T-helper 17 cell (primary cell): ENCODE measurements at places on chromosomes 1 and 21.

GRCh38 chr1:219798283-219799030 is 129.9 kb downstream of the SLC30A10 start:
- no peak for DNase-seq

DNA sequence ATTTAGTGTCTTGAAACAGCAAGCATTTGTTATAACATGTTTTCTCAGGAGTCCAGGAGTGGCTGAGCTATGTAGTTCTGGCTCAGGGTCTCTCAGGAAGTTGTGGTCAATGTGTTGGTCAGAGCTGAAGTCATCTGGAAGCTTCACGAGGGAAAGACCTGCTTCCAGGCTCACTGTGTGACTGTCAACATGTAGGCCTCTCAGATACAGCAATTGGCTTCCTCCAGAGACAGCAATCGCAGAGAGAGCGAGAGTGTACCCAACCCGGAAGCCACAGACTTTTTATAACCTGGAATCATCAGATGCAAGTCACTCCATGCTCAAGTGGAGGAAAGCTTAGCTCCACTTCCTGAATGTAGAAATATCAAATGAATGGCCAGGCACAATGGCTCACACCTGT is 40.9 kb downstream of the TNFRSF9 start:
- no peak for DNase-seq

DNA sequence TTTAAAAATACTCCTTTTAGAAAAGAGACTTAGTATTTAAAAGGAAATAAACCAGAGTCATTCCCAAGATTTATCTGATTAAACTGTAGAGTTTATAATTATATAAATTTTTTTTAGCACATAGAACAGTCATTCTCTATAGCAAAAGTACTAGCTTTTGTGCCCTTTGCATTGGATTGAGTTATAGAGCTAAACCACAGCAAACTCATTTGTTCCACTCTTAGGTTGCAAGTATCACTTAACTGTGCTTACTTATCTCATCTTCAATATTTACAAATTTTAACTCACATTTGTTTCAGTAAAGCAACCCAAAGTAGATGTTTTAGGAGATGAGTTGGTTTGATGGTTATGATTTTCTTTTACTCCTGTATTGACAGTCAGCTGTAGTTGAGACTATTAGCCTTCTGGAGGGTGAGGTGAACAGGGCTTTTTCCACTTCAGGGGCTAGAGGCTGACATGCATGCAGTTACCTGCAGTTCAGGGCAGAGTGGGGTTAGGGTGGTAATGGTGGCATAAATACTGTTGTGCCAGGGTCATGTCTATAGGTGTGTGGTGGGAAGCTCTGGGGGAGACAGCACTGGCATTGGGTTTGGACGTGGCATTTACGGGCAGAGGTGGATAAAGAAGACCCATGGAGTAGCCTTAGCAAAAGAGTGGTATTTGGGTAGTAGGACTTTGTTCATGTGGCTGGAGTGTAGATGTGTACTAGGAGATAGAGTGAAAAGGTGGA is 42.1 kb downstream of the DYRK1A start:
- no peak for DNase-seq

- no peak for DNase-seq
Measured at GRCh38 chr1:165842023-165842670, 14.7 kb downstream of the UCK2 start.

- DNase-seq, result no peak
Measured at GRCh38 chr1:59455206-59455605, 158.3 kb downstream of the FGGY start.

DNA sequence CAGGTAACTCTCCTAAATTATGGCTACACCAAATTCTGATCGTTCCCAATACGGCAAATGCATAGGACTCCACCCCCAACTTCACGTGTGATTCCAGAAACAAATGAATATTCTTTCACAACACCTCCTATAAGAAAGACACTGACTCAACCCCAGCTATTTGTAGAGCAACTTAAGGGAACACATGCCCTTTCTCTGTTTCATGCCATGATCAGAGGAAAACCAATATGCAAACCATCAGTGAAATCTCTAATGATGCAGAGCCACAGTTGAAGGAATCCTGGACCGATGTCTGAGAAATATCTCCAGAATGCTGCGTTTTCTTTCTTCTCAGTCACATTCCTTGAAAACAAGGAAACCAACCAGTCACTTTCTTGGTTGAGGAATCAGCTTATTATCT is 164.2 kb upstream of the PTBP2 start:
- no peak for DNase-seq

DNA sequence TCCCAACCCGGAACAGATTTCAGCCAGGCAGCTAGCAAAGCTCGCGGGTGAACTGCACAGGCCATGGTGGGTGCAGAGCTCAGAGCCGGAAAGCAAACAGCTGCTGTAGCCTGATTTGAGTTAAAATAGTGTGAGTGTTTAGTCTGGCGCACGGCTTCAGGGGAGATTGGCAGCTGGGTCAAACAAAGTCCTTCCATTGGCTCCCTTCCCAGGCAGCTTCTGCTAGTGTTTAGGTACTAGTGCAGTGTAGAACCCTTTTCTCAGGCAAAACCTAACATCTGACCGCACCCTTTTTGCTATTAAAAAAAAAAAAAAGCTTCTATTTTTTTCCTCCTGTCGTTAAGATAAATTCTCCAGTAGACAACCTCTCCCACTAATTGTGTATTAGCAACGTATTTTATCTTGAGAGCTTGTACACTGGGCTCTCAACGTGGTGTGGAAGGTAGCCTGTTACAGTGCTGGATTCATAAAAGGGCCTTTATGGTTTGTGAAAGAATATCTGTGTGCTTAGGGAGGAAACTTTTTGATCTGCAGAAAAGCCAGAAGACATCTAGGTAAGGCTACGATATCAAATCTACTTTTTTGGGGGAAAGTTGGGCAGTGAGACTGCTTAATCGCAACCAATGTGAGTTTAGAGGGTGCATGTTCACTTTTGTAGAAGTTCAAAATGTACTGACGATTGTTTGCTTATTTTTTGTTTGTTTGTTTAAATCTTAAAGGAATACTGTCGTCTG is 689.6 kb downstream of the USP25 start:
- DNase-seq, result no peak

- no peak for DNase-seq
Measured at GRCh38 chr21:17848228-17848627, 29.1 kb upstream of the C21orf91 start.

DNA sequence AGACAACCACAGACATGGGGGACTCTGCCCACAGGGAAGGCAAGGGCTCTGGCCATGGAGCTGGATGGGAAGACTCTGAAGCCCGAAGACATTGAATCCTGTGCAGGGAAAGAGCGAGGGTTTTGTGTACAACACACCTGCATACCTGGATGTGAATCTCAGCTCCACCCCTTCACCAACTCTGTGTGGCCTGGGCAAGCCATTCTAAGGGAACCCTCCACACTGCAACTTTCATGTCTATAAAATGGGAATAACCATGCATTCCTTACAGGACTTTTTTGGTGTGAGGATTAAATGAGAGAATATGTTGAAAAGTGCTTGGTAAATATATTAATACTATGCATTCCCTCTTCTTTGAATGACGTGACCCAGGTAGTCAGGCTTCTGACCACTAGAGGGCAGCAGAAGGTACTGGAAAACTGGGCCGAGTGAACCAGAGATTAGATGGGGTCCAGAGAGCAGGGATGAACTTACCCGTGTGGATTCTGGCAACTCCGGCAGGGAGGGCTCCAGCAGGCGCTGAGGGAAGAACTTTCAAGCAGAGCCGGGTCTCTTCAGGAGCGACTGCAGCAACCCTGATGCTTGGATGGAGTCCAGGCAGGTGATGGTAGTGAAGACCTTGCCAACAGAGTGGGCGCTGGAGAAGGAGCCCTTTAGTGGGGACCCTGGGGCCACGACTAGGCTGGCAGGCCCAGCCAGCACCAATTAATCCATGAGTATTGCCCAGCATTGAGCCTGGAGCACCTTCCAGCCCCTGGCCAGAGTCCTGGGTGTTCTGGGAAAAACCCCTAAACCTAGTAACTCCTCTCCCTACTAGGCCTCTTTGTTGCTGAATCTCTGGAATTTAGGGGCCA is 834 bp upstream of the ELF3 start:
- DNase-seq, result peak; percentile 47

DNA sequence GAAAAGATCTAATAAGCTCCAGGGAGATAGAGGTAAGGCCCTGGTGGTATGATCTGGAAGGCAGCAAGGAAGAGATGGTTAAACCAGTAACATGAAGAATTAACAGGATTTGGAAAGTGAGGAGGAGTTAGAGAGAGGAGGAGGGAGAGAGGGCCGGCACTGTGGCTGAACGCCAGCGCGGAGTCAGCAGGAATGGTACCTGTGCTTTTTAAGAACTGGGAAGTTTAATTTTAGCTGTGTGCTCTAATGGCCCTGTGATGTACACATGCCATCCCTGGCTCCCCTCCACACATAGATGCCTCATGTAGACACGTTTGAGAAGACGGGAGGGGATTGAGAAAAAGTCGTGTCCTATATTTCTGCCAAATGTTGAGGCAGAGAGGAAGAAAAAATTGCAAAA is 13.8 kb upstream of the AVPR1B start:
- no peak for DNase-seq

DNA sequence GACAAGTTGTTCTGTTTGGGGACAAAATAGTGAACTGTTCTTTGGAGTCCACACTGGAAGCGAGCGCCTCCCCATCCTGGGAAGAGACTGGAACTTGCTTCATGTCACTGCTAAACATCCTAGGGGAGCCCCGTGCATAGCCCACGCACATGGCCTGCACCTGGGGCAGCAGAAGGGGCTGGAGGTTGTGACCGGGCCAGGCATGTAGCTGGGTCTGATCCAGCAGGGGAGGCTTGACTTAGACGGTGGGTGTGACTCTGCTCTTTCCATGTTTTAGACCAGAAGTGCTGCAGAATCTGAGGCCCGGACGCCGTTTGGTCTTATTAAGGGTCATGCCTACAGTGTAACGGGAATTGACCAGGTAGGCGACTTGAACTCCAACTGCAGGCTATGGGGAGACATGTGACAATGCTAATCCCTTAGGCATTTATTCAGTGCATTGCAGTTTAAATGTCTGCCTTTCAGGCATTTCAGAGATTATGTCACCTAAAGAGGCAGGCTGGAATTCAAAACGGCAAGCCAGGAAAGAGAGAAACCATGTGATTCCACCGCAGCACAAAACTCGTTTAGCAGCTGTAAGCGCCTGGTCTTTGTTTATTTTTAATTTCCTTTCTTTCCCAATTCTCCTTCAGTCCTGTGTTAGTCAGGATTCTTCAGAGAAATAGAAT is 21.8 kb downstream of the CAPN9 start:
- no peak for DNase-seq

- DNase-seq, result no peak
Measured at GRCh38 chr21:35404247-35404646, 355.1 kb upstream of the RUNX1 start.

GRCh38 chr1:63937461-63938022 is 163.7 kb downstream of the ROR1 start:
- no peak for DNase-seq

GRCh38 chr1:226692823-226693222 is 46.3 kb downstream of the ITPKB start:
- no peak for DNase-seq

GRCh38 chr1:232904566-232904965 is 45.8 kb upstream of the NTPCR start:
- no peak for DNase-seq

DNA sequence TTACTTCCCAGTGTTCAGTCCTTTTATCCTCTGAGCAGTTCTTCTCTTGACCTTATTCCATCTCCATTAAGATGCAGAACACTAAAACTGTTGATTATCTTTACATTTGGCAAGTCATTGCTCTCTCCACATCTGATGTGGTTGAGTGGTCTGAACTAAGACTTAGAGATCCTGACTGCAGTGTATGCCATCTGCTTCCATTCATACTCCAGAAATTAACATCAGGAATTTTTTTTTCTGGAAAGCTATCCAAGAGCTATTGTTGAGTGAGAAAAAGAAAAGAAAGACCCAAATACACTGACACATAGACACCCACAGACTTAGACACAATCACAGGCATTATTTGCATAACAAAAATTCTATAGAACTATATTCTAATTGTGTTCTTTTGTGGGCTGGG is 3.7 kb upstream of the TRIM62 start:
- no peak for DNase-seq

GRCh38 chr1:192518700-192519099 is 56.9 kb upstream of the RGS1 start:
- no peak for DNase-seq

DNA sequence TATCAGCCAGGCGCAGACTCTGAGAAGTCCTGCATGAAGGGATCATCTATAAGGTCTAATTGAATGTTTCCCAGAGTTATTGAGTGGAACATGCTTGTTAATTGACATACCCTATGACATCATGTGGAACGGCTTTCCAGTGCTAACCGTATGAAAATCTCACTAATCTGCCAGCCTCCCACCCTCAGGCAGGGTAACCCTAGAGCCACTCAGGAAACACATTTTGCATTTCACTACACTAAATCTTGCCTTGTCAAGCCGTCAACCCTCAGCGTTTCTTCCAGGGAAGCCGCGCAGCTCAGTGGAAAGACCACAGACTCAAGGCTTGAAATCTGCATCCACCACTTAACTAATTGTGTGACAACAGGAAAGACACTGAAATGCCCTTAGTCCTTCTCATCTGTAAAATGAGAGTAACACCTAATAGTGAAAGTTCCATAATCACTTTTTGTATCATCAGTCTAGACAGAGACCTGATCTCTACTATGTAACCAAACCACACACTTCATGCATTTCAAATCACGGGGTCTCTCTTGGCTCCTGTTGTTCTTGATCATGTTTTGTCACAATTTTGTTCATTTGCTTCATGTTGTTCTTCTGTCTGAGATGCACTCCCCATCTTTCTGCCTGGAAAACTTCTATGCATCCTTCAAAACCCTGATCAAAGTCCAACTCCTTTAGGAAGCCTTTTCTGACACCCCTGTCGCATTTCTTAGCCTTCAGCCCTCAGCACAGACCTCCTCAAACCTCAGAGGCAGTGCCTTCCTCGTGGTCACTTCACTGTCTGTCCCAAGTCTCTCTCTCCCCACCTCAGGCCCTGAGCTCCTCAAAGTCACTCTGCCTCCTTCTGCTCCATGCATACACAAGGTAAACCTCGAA is 246.5 kb downstream of the TOMM20 start:
- no peak for DNase-seq

DNA sequence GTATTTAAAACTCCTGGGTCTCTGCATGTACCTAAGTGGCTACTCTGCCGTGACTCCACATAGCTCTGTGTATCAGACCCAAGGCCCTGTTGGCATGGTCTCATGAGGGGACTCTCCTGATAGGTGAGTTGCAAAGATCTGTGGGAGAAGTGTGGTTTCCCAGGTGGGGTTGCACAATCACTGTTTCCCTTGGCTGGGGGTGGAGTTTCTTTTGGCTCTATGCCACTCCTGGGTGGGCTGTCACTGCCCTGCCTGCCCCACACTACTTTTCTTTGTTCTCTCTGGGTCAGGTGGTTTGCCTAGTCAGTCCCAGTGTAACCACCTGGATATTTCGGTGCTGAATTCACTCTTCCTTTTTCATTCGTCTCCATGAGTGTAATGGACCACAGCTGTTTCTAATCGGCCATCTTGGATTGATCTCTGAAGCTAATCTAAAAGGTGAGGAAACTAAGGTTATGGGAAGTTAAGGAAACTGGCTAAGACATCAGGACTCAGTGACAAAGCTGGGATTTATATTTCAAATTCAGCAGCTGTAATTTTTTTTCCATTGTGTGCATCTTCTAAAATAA is 97.1 kb upstream of the CACYBP start:
- no peak for DNase-seq

- no peak for DNase-seq
Measured at GRCh38 chr1:182080955-182081582, 19.6 kb upstream of the ZNF648 start.

- no peak for DNase-seq
Measured at GRCh38 chr1:167554028-167554779, 642 bp upstream of the CREG1 start.

GRCh38 chr1:14929547-14930246 is 223.8 kb upstream of the TMEM51 start:
- no peak for DNase-seq
